ENCODE measurements at places on chromosomes 11 and 22.
A peak's percentile ranks its signal among the peaks of the same experiment; 100 is the strongest.

DNA sequence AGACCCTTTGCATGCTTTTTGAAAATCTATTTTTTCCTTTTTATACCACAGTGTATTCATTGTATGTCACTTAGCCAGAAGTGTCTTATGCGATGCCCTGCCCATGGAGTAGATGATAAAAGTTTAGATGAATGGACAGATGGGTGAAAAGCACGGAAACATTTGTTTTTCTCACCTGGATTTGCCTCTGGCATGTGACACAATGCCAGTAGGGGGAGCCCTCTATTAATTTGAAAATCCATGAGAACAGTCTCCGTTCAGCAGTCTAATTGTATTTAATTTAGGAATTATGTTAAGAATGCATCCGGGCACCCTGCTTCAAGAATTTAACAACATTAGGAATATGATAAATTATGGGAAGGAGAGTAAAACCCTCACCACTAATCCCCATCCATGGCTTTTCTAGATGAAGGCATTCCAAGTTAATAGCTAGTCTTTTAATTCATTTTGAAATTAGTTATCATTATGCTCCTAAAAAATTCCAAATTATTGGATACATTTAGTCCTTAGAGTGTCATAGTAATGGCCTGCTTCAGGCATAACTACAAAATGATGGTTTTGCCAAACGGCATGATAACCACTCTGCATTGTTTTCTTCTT is 55.3 kb upstream of the ALKBH3 start:
- DNase-seq, result peak; percentile 19

- no peak for DNase-seq
Measured at GRCh38 chr11:76674517-76675400, 4.2 kb upstream of the LRRC32 start.

GRCh38 chr11:47573321-47573720 is 5.4 kb downstream of the KBTBD4 start:
- no peak for DNase-seq

GRCh38 chr11:126011265-126011664 is 51.4 kb downstream of the CDON start:
- no peak for DNase-seq

GRCh38 chr11:131579932-131580387 is 209.5 kb downstream of the NTM start:
- no peak for DNase-seq

- DNase-seq, result no peak
Measured at GRCh38 chr11:118366287-118366686, 6.9 kb downstream of the UBE4A start.

- DNase-seq, result no peak
Measured at GRCh38 chr11:6778518-6778917, 4.3 kb upstream of the OR2AG1 start.

GRCh38 chr11:33716243-33716642 is 15.6 kb upstream of the C11orf91 start:
- no peak for DNase-seq

DNA sequence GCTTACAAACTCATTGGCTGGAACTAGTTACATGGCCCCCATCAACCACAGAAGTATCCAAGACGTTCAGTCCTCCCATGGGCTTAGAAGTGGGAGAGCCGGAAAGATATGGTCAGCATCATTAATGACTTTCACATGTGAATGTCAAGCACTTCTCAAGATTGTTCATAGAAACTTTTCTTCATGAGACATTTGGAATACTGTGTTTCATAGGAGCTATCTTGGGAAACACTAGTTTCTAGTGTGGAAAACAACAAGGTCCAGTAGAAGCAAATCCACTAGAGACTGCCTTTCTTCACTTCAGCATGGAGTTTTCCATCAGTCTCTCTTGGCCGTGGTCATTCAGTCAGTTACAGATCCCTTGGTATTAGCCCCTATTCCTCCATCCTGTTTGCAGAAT is 160.9 kb downstream of the C11orf91 start:
- DNase-seq, result no peak

DNA sequence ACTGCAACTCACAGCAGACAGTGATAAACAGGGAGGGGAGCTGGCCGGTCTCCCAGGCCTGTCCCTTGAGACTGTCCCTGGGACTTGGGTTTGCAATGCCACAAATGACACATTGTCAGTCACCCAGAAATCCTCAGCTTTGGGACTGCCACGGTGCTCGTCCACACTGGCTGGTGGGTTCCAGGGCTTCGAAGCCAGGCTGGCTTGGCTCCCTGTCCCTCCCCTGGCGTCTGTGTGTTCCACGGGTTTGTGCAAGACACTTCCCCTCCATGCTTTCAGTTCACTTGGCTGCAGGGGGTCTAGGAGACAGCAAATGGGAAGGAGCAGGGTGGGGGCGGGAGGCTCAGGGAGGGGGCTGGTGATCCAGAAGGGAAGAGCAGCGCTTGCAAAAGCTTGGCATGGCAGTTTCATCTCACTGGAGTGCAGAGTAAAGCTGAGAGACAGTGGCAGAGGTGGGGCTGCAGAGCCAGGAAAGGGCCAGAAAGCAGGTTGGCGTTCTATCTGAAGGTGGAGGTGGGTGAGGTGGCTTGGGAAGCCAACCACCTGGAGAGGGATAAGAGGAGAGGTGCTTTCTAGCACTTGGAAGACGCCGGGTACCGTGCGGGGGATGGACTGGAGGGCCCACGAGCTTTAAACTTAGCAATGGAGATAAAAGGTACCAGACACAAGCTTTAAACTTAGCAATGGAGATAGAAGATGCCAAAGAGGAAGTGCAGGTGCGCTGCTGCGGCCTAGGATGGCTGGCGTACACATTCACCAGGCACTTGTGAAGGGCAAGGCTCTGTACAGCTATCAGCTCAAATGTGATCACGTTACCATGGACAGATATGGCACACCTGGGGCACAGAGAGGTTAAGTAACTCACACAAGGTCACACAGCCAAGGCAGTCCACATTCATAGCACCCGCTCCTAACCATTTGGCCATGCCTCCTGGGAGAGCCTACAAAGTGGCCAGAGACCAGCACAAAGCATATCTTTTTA is 86.4 kb upstream of the SHISAL1 start:
- DNase-seq, result no peak

DNA sequence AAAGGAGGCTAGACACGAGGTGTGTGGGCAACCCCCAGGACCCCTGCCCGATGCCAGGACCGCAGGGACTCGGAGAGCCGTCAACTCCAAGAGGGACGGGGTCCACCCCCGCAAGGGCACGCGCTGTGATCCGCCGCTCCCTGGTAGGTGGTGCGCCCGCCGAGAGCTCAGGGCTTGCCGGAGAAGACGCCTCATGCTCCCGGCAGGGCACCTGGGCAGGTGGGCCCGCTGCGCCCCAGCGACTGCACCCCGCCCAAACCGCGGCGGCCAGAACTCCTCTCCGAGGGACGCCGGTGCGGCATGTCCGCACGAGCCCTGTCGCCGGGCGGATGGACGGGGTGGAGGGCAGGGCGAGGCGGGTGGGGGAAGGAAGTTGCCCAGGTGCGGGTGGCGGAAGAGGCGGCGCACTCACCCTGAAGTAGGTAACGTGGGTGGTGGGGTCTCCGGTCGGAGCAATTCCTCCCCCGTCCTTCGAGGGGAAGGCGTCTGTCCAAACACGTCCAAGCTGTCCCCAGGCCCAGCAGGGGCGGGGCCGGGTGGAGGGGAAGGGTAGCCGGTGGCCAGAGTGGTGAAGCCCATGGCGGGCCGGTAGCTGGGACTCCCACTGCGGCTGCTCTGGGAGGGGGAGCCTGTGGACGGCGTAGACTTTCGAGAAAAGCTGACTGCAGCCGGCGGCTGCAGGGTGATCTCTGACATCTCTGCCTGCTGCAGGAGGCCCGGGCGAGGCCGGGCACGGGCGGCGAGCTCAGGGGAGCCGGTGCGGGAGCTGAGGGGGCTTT is 37.2 kb downstream of the IGSF9B start:
- no peak for DNase-seq

GRCh38 chr22:49004484-49005399 is 822.9 kb downstream of the BRD1 start:
- DNase-seq, result no peak

- DNase-seq, result no peak
Measured at GRCh38 chr11:105538588-105538987, 71.3 kb upstream of the GRIA4 start.

GRCh38 chr11:119309411-119309810 is 7.5 kb downstream of the MCAM start:
- no peak for DNase-seq

- no peak for DNase-seq
Measured at GRCh38 chr11:130874955-130875531, 41.2 kb downstream of the SNX19 start.

DNA sequence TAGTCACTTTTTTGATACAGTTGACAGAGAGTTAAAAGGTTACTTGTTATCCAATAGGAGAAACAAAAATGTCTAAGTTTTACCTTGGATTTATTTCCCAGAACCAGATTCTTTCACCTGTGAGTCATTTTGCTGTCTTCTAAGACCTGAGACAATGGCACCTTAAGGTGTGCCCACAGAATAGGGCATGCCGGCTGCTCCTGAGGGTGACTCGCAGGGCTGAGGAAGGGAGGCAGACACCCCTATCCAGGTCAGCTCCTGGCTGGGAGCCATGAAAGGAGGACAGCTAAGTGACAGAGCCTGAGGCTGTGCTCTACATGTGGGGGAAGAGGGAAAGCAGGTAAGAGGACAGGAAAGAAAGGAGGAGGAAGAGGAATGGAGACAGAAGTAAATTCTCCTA is 67.8 kb downstream of the RASSF10 start:
- no peak for DNase-seq

GRCh38 chr11:2389377-2390026 is 11.0 kb upstream of the TSSC4 start:
- DNase-seq, result no peak

GRCh38 chr11:78688460-78688859 is 113.8 kb upstream of the NARS2 start:
- DNase-seq, result no peak

- DNase-seq, result no peak
Measured at GRCh38 chr11:70675697-70676374, 277.5 kb downstream of the CTTN start.

DNA sequence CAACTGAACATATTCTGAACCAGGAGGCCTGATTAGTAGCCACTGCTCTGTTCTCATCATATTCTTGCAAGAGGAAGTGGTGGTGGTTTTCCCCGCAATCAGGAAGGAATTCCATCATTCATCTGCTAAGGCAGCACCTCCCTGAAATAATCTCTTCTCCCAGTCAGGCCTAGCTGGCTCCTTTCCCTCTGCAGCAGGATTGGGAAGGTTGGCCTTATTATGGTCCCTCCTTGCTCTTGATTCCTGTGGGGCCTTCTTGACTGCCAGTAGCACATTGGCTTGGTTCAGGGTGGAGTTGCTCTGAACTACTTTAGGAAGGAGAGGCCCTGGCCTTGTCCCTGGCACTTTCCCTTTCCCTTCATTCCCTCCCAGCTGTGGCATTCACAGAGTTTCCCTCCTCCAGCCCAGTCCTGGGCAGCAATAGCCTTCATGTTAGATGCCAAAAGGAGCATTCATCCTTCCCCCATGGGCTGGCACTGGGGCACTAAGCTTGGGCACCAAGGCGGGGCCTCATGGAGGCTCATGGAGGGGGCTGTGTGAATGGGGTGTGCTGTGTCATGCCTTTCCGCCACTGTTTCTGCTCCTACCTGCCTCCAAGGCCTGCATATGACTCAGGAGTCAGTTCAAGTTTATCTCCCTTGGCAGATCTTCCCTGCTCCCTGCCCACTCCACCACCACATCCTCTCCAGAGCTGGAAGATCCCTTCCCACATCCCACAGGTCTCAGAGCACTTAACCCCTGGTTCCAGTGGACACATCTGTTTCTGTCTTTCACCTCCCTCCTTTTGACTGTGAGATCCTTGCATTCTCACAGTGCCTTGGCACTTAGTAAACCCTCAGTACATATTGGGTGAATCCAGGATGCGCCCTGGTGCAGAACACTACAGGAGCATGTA is 27.6 kb upstream of the CD44 start:
- DNase-seq, result no peak

GRCh38 chr11:34890089-34890488 is 26.1 kb downstream of the APIP start:
- no peak for DNase-seq

DNA sequence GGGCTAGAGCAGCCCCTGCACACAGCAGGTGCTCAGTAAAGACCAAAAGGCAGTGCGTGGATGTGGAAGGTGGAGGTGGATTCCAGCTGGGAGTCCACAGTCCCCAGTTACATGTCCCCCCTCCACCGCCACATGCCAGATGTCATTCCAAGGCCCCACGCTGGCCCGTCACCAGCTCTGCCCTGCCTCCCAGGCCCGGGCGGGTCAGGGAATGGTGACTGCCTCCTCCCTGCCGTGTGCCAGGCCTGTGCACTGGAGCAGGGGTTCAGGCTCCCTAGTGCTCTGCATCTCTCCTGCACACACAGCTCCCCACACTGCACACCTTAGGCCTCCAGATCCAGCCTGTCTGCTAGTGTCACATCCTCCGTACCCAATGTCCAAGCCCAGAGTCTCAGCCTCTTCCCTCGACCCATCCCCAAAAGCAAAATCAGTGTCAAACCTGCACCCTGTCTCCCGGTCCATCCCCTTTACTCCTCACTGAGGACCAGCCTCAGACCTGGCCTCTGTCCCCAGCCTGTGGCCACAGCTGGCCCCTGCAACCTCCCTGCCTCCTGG is 40.2 kb upstream of the PRODH start:
- DNase-seq, result no peak

DNA sequence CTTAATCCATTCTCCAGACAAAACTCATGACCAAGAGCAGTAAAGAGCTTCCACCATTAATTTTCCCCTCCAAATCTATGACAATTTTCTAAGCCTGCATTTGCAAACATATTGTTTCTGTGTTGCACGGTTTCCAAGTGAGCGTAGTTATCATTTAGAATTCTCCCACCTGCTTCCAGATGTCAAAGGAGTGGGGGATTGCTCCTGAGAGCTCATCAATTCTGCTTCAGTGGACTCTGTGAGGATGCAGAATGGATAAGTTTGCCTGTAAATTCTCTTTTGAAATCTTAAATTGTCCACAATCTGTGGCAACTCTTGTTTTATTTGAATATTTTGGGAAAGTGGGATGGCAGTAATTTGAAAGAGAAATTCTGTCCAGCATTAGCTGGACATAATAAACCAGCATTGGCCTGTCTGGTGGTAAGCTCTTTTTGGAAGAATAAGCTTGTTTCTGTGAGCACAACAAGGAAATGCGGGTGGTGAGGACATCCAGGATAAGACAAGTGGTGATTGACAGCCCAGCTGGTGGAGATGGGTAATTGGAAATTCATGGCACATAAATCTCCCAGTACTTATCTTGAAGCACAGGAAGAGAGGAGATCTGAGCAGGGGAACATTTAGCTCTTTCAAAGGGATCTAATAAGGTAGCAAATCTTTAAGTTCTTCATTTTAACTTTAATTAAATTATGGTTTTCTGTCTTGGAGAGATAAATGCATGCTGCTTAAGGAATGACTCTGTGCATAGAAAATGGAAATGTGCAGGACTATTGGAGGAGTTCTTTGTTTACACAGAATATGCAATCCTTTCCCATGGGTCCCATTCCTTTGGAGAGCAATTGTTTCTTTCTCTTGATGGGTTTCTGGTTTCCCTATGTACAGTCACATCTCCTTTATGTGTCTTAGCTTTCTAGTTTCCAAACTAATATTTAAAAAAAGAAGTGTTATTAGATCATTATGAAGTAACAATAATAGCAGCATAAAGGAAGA is 73.2 kb downstream of the FAT3 start:
- no peak for DNase-seq
